ENCODE measurements at places on chromosomes 16 and 17. TPM values are rescaled to one million over a fixed set of nuclear protein-coding genes. Genes with fewer than 3 reads are reported as not detected.
A peak's percentile ranks its signal among the peaks of the same experiment; 100 is the strongest.

Gene ITGA2B
- 14.0 TPM for total RNA-seq

Gene VMO1
- 11.6 TPM for total RNA-seq

Gene ITGAX
- total RNA-seq, result 24.0 TPM

Gene CPHXL2
- total RNA-seq, result not detected

Gene SALL1
- not detected for total RNA-seq

Gene ABCA9
- 3.8 TPM for total RNA-seq

DNA sequence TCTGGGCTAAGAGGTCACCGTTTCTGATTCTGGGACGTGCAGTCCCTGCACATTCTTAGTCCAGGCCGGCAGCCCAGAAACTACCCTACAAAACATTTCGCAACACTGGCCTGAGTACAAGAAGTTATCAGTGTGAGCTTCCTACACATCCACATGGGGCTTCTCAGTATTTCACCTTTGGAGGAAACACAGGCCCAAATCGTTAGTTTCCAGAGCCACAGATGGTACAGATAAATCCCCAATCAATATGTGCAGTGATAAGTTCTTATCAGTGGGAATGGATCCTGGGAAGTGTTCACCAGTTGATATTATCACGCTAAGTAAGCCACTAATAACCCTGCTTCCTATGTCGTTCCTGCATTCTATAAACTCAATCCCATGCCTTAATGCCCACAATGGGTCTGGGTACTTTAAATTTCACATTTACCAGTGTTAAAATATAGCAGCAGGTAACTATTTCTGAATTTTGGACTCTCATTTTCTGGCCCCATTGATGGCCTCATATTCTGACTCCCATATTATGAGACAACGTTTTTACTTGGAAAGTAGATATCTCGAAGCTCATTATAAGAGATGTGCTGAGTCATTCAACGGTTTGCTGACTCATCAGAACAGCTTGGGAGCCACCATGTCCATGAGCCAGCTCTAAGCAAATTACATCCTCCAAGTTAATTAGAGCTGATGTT, 370.2 kb upstream of the MAF start:
- no peaks in the 10 kb centered on the region for H3K27me3 ChIP-seq
- H3K4me1 ChIP-seq, result no peaks in the 10 kb centered on the region
- no peaks in the 10 kb centered on the region for H3K36me3 ChIP-seq
- no peak overlapping the region for H3K4me3 ChIP-seq

DNA sequence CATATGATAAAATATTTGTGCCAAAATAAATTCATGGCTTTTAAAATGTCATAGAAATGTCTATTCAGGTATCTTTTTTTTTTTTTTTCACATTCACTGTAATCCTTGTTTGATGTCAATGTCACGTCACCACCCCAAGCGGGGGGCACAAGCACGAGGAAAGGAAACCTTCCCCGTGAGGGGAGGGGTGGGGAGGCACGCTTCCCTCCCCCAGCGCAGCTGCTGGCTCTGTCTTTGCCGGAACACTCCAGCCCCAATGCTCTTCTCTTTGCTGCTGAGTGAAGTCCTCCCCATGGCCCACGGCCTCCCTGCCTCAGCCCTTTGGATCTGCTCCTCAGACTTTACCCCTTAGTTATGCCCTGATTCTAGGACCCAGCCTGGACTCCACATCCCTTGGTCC, 1.5 kb downstream of the SLC35G3 start:
- H3K4me3 ChIP-seq, result no peak overlapping the region
- H3K36me3 ChIP-seq, result no peaks in the 10 kb centered on the region
- no peaks in the 10 kb centered on the region for H3K4me1 ChIP-seq

DNA sequence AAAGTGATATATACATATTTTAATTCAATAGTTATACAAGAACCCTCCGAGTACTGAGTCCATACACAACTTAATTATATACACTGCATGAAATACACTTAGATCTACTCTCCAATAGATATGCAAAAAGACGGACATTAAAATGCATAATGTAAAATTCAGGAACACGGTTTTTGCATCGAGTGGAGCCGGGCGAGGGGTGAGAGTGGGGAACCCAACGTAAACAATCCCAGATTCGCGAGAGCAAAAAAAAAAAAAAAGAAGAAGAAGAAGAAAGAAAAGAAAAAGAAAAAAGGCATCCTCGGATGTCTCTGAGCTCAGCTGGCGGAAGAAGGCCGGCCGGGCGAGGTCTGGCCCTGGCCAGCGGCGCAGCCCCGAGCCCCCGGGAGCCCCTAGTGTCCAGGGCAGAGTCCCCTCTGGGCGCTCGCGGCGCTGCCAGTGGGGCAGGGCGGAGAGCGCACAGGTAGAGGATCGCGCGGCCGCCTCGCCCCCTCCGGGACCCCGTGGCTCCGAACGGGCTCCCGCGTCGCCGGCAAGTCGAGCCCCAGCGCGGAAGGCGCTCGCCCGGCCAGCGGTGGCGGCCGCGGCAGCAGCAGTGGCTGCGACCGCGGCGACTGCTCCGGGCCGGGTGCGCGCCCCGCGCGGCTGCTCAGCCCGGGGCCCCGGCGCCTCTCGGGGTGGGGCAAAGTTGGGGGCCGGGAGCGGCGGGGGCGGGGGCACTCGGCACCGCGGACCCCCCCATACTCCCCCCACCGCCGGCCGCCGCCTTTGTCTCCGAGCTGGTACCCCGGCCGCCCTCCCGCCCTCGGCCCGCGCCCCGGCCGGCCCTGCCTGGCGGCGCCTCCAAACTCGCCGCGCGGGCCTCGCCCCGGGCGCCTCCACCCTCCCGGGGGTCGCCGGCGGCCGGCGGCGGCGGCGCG, 9.6 kb upstream of the ZFHX3 start:
- H3K4me3 ChIP-seq, result peak overlapping the region; percentile 81
- DNase-seq, result no peak

- no peaks in the 10 kb centered on the region for H3K4me1 ChIP-seq
- no peaks in the 10 kb centered on the region for H3K36me3 ChIP-seq
- H3K27me3 ChIP-seq, result no peaks in the 10 kb centered on the region
Measured at GRCh38 chr17:45648642-45649041, 135.5 kb upstream of the CRHR1 start.

DNA sequence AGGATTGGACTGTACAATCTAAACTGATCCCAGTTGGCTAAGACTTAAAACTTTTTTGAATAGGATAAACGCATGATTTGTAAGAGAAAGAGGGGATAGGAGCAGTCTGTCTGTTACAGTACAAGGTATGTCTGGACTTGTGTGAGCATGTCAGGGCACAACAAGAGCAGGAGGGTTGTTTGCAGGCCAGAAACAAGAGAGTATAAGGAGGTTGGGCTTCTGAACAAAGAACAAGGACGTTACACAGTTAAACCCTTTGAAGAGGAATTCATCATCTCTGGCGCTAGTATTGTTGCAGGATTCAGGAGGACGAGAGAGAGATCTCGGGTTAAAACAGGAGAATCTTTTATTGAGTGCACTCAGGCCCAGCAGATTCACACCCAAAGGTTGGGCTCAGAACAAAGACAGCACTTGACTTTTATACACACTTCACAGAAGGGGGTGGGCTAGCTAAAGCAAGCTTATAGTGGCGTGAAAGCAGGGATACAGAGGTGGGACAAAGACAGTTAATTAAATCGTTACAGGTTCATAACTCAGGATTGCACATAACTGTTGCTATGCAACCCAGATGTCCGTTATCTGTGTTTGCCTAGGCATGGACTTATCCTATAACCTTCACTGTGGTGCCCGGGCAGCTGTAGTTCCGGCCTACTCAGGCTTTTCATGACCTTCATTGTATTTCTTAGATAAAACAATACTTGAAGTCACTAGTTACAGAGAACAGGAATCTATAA, 34.3 kb downstream of the SEC14L1 start:
- no peak overlapping the region for H3K4me3 ChIP-seq
- peaks cover 14% of the 10 kb centered on the region for H3K36me3 ChIP-seq
- no peaks in the 10 kb centered on the region for H3K27me3 ChIP-seq
- peaks cover 33% of the 10 kb centered on the region for H3K4me1 ChIP-seq

DNA sequence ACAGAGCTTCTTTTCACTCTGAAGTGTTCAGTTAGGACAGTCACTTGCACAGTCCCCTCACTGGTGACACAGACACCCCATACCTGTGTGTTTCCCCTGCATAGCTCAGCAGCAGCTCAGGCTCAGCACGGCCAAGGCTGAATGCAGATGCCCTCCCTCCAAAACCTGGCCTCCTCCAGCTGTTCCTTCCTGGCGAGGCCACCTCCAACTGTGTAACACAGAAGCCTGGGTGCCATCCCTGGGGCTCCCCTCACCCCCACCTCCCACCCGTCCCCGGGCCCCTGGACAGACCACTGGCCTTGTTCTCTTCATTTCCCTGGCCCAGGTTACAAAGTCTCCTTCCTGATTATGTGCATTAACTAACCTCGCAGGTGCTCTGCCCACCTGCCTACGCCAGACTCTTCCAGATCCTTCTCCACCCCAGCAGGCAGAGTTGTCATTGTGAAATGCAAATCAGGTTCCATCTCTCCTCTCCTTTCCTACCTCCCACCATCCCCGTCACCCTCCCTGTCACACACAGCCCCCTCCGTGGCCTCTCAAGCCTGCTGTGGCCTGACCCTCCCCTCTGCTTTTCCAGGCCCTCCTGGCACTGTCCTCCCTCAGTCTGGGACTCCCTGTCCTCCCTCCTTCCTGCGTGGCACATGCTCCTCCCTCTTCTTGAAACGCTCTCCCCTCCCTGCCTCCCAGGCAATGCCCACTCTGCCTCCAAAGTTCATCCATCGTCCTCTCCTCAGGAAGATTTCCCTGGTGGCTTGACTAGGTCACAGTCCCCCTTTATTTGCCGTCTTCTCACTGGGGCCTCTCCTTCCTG, 26.4 kb downstream of the MLYCD start:
- H3K4me3 ChIP-seq, result no peak overlapping the region
- H3K27ac ChIP-seq, result no peak overlapping the region
- H3K27me3 ChIP-seq, result no peaks in the 10 kb centered on the region

DNA sequence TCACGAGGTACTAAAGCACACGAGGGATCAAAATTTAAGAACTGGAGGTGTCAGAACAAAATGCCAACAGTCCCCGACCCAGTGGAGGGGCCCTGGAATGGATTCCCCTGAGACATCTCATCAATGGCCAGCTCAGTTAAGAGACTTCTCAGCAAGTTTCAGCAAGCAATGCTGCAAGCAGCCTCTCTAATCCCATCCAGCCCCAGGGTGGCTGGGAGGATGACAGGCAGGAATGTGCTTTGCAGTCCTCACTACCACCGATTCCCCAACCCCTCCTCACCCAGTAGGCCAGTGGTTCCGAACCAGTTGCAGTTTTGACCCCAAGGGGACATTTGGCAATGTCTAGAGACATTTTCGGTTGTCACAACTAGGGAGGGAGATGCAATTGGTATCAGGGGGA, 8.7 kb downstream of the GPRC5B start:
- H3K36me3 ChIP-seq, result no peaks in the 10 kb centered on the region
- no peaks in the 10 kb centered on the region for H3K27me3 ChIP-seq
- no peak overlapping the region for H3K4me3 ChIP-seq
- H3K27ac ChIP-seq, result no peak overlapping the region

- H3K27me3 ChIP-seq, result no peaks in the 10 kb centered on the region
- H3K27ac ChIP-seq, result peak within 1 kb of the TSS; percentile 91
- H3K36me3 ChIP-seq, result peaks cover 7% of the 10 kb centered on the region
- peak; percentile 87 for DNase-seq
- H3K4me3 ChIP-seq, result peak within 1 kb of the TSS; percentile 73
- peaks cover 44% of the 10 kb centered on the region for H3K4me1 ChIP-seq
Measured at GRCh38 chr16:11255737-11256660, at the start of gene SOCS1. TSS of gene SOCS1 (minus strand) at chr16:11256204. CDS start at chr16:11255478, 726 bp downstream.

DNA sequence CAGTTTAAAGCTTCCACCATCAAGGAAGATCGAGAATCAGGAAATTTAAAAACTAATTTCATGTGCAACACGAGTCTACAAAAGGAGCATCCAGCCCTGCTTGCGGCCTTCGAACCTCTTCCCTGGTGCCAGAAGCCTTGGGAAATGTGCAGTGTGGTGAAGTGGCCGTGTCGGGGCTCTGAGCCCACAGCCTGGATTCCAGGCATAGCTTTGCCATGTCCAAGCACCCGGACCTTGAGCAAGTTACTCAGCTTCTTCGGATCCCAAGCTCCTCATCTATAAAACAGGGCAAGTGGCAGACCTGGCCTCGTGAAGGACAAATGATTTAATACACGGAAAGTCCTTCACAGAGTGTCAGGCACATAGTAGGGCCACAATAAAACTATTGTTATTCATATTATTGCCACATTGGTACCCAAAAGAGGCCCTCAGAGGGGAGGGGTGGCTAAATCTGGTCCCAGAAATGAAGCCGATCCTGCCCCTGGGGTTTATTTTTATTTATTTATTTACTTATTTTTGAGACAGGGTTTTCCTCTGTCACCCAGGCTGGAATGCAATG, 34.8 kb downstream of the COTL1 start:
- no peak for DNase-seq
- H3K4me1 ChIP-seq, result no peaks in the 10 kb centered on the region
- H3K27me3 ChIP-seq, result no peaks in the 10 kb centered on the region
- no peak overlapping the region for H3K27ac ChIP-seq
- no peak overlapping the region for H3K4me3 ChIP-seq
